ENCODE measurements at places on chromosomes 12 and 14.

- no peak for DNase-seq
Observed at GRCh38 chr12:51921017-51921725, 13.9 kb downstream of the ACVRL1 start.

DNA sequence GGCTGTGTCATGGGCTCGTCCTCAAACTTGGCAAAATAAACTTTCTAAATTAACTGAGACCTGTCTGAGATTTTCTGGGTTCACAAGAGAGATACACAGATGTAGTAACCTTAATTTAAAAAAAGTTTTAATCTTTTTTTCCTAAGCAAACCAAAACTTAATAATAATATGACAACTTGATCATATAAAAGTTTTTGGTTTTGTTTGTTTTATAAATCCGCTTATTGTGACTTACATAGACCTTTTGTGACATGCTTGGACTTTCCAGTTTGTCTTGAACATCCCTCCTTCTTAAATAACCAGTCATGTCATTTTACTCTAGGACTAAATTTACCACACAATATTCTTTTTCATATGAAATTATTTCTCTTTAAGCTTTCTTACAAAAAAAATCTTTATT, 8.5 kb downstream of the RDH12 start:
- no peak for DNase-seq

DNA sequence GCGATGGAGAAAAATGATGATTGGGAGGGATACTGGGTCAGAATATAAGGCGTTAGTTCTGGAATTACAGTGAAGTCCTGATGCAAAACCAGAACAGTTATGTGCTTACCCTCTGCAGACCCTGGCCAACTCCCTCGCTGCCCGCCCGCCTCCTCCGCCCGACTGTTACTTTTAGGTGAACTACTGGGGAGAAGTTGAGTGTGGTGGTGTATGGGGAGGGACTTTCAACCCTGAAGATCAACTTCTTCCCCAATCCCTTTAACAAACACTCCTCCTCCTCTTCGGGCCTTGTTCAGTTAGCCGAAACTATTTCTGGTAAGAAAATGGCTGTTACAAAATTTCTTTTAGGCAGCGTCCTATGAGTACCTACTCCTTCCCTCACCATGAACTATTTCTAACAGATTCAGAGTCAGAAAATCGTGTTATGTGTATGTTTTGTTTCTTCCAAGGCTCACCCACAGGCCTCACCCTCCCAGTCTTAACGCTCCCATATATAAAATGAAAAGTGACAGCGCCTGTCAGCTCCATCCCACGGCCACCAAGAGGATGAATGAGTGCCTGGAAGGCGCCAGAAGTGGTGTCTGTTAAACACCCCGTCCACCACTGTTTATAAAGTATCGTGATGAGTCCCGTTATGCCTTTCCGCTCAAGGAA, 1.3 kb downstream of the FBXO33 start:
- DNase-seq: no peak

DNA sequence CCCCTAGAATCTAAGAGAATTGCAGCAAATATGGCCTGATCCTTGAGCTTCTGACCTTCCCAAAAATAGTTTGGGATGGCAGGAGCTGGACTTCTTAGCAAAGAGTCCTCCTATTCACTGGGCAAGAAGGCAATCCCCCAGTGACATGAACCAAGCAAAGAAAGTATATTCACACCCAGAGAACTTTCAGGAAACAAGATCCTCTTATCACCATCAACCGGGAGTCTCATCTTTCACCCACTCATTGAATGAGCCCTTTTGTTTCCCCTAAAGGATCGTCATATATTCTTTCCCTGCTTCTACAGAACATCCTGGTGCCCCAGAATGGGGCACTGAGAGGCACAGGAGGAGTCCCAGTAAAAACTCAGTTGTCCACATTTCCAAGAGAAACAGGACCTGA, 19.7 kb downstream of the SPTB start:
- DNase-seq: no peak

DNA sequence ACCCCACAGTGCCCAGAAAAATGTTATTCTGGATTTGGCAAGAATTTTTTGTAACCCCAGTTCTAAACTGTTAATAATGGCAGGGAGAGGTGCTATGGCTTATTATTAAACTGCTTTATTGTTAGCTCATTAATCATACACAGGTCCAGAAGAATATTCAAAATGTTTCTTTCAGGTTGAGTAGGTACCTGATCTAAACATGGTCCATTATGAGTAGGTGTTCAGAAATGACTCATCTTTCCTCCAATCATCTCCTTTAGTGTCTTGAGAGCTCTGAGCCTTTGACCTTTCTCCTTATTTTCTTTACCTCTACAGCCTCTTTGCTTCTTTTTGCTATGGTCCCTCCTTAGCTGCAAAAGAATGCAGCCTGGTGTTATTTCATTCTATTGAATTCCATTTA, 211.0 kb upstream of the GARIN6 start:
- DNase-seq: no peak

GRCh38 chr14:101889898-101890297, 74.5 kb upstream of the DYNC1H1 start:
- DNase-seq: no peak

DNA sequence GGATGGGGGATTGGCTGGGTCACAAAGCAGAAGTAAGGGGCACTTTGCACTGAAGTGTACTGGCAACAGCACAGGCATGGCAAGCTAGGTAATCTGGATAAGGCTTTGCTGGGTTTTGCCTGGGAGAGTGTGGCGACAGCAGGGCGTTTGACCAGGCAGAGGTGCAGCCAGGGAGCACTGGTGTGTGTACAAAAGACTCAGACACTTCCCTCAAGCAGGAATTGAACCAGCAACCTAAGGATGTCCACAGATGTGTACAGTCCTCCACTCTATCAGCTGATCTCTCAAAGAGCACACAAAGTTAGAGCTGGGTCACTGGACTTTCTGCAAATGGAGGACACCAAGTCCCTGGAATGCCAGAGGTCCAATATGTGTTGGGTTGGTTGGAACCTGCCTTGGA, 15.4 kb upstream of the RNASE4 start:
- DNase-seq: no peak

- DNase-seq: no peak
Observed at GRCh38 chr14:64855721-64856528, 23.8 kb downstream of the SPTB start.

All from stimulated activated effector memory CD8-positive, alpha-beta T cell treated with anti-CD3 and anti-CD28 coated beads, Interleukin-12 subunit alpha, Interleukin-12 subunit beta, amount 100 ng/mL, for 72 hours (primary cell).